ENCODE measurements at places on chromosomes 4 and X. TPM values are rescaled to one million over a fixed set of nuclear protein-coding genes. Genes with fewer than 3 reads are reported as not detected.

DNA sequence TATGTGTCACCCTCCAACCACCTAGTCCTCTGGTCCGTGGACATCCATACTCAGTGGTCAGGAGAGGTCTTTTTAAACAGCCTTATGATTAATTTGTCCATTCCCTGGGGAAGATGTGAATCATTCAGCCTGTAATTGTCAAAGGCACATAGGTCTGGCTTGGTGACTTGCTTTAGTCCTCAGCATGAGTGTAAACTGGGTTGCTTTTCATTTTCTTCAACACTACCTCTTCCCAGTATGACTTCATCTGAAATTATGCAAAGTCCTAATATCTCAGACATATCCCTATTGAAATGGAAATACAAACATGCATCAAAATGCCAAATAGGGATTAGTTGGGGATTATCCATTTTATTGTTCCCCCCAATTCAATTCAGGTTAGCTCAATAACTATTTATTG is 208.3 kb upstream of the AMOT start:
- DNase-seq, result no peak

DNA sequence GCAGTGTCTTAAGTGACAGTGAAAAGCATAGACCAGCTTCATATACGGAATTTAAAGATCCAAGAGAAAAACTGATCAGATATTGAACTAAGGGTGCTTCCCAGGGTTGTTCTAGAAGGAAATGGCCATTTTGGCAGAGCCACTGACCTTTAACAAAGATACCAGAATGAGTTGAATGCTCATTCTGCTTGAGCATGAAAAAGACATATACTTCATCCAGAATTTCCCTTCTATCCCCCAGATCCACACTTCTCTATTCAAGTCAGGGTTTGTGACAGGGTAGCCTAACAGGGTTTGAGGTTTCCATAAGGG is 45.6 kb upstream of the FAM9C start:
- no peak for DNase-seq

DNA sequence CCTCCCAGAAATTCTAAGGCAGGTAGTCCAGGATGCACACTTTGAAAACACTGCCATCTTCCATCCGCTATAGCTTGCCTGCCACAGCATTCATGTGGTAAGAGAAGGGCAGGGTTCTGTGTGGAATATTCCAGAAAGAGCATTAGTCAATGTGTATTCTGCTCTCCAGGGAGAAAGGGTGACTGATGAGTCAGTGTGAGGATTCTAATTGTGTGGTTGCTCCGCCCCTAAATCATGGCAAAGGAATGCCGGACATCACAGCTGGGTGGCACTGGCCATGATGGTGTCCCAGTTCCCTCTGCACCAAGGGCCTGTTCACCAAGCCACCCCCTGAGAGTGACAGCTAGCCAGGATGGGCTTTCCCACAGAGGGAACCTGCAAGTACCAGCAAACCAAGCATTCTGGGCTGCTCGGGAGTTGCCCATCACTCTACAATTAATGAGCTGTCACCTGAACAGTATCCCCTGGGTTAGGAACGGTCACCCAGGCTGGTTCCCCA is 9.5 kb downstream of the IDS start:
- DNase-seq, result no peak

DNA sequence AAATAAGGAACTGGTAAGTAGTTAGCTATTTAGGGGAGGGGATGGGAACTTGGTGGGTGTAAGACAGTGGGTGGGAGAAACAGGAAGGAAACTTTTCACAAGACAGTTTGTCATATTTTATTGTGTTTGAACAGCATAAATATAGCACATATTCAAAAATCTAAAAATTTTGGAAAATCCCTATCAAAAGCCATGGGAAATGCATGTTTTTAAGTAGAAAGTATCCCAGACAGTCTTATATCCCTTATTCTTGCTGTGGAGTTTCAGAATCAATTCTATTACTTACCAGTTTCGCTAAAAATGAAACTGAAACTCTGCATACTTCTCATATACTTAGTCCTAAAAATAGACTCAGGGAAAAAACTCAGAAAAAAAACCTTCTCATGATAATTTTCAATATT is 22.3 kb upstream of the RASGEF1B start:
- no peak for DNase-seq

DNA sequence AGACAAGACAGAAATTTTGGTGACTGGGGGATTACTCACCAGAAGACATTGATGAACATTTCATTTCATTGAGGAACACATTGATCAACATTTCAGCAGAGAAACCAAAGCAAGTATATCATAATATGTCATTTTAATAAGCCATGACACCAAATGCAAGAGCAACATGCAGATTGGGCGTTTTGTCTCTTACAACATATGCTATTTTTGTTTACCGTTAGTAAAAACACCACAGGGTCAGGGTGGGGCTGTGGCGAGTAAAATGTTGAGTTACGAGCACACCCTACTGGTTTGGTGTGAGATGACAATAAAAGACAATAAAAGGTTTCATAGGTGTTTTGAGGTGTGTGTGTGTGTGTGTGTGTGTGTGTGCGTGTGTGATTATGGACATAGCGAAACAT is 294.5 kb downstream of the PDGFC start:
- no peak for DNase-seq

- no peak for DNase-seq
Measured at GRCh38 chr4:2036327-2036726, 22.8 kb upstream of the NAT8L start.

GRCh38 chr4:47451657-47452056 is 11.8 kb downstream of the COMMD8 start:
- DNase-seq, result no peak

DNA sequence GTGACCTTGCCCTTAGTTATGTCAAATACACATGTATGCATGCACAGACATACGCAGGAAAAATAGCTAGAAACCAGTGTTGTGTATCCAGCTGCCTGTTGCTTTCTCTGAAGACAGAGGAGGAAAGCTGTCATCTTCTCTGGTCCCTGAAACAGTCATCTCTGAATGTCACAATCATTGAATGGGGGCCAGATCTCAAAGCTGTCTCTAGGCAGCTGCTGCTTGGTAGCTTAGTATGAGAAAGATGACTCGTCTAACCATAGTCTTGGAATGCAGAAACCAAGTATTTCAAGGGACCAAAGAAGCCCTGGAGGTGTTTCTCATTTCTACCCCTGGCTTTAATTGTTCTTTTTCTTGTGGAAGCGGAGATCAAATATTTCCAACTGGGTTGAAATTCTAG is 4.0 kb downstream of the GRIA3 start:
- no peak for DNase-seq

- no peak for DNase-seq
Measured at GRCh38 chrX:136147976-136148375, 643 bp downstream of the FHL1 start.

GRCh38 chr4:1205586-1206298 is 33.4 kb upstream of the SPON2 start:
- peak; percentile 54 for DNase-seq

DNA sequence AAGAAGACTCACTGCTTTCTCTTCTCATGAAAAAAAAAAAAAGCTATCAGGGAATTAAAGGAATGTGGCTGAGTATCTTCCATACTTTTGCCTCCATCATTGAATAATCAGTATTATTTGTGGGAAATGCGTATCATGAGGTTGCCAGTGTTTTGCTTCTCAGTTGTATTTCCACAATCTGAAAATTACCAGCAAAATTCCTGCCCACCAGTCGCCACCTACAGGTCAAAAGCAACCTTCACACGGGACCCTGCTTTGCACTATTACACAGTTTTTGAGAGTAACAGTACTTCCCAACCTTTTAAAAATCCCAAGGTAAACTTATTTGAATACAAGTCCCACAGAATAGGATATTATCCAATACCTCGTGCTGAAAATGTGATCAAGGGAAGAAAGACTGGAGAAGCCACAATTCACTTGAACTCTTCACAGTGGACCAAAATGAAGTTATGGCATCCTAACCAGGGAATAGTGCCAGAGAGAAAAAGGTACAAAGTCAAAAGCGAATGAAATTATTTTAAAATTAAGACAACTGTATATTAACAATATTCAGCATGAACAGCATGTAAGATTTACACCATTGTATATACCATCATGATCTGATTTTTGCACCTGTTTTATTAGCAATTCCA is 30.4 kb downstream of the PGRMC1 start:
- no peak for DNase-seq

GRCh38 chr4:122117743-122118142 is 34.4 kb upstream of the BLTP1 start:
- no peak for DNase-seq

- no peak for DNase-seq
Measured at GRCh38 chr4:19213388-19213787, 1038.3 kb upstream of the SLIT2 start.

DNA sequence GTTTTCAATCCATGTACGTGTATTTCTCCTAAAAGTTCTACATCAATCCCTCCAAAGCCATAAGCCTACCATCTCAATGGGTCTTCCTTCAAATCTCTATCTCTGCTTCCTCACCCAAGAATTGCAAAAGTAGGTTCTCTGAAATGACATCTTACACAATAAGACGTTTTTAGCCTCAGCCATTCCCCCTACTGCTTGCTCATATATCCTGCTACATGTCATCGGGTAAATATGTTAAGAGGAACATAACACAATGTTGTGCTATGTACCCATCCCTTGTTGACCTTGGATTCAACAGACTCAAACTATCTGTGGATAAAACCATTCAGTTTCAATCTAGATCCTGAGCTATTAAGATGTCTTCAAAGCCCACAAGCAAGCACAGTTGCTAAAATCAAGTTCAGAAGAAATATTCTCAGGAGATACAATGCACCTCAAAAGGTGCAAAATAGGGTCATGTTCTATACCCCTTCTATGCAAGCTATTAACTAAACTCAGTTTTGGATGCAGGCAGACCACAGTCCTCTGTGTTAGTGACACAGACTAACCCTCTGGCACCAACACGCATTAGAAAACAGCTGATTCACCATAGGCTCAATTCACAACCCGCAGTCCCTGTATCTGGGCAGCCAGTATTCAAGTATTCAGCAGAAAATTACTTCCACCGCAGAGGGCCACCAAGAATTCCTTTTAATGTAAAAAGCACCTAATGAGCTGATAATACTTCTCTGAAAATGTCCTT is 56.8 kb downstream of the CD99L2 start:
- DNase-seq, result no peak

GRCh38 chr4:176538217-176538925 is 218.6 kb downstream of the SPCS3 start:
- no peak for DNase-seq

DNA sequence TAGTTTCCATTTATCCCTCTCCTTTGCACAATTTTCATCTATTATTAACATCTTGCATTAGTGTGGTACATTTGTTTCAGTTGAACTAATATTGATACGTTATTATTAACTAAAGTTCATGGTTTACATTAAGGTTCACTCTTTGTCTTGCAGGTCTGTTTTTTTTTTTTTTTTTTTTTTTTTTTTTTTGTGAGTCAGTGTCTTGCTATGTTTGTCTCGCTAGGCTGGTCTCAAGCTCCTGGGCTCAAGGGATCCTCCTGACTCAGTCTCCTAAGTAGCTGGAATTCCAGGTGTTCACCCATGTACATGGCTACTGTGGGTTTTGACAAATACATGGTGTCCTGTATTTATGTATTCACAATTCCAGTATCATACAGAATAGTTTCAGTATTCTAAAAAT is 6.8 kb downstream of the TBC1D19 start:
- DNase-seq, result no peak

- DNase-seq, result no peak
Measured at GRCh38 chrX:120692319-120692718, 62.5 kb upstream of the C1GALT1C1 start.

DNA sequence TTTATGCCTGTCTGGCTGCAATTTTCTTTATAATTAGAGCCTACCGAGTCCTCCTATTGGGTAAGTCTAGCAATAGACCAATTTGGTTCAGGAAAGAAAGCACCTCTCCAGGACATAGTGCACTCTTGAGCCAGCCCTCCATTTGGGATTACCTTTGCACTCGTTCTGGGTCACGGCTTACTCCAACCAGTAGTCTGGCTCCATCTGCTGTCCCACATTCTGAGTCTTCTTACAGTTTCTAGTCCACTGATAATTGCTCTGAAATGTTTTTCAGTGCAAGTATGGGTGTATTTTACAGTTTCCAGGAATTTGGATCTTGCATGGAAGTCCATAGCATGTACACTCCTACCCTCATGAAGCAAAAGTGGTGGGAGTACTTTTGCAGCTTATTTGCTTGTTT is 34.8 kb upstream of the USP51 start:
- no peak for DNase-seq

Gene PPP1R2C
- total RNA-seq, result not detected

Gene ADRA2C
- 0.35 TPM for total RNA-seq

Gene TEX13C
- total RNA-seq, result not detected
